C1 segment of cervical spinal cord (tissue), 14 donors: ENCODE measurements at places on chromosomes 16 and 17.
A peak's percentile ranks its signal among the peaks of the same experiment; 100 is the strongest.

- no peak for DNase-seq
Observed at GRCh38 chr17:68953340-68953997, 1.7 kb downstream of the ABCA8 start.

- DNase-seq, result no peak
Observed at GRCh38 chr17:61247439-61247838, 152.2 kb upstream of the TBX2 start.

- DNase-seq, result no peak
Observed at GRCh38 chr16:24062270-24062817, 193.8 kb upstream of the CACNG3 start.

- no peak for DNase-seq
Observed at GRCh38 chr17:75504347-75505151, 10.8 kb downstream of the CASKIN2 start.

DNA sequence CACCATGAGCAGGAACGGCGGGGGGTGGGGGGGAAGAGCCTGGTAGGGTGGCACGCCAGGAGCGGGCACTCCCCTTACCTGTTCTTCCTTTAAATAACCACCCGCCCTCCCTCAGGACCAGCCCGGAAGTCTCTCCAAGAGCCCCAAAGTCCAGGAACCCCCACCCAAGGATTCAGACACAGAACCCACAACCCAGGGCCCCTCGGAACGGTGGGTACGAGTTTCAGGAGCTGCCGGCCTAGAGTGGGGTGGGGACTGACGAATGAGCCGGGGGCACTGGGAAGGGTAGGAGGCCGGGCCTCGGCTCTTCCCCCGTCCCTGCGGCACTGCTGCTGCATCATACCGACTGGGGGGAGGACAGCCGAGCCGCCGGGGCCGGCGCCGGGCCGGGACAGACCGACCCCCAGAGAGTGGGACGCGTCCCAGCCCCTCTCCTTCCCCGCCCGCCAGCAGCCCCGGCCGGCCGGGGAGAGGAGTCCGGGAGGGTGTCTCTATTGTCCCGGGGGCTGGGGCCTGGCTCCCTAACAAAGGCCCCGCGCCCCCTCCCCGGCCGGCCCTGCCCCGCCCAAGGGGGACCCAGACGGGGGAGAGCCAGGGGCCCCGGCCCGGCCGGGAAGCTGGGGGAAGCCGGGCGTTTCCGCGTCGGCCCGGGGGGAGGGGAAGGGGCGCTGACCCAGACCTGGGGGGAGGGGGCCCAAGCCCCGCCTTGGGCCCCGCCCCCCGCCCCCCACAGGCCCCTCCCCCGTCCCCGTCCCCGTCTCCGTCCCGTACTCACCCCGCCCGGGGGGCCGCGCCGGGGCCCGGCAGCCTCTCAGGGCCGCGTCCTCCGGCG is 747 bp downstream of the ATXN7L3 start:
- peak; percentile 39 for DNase-seq

DNA sequence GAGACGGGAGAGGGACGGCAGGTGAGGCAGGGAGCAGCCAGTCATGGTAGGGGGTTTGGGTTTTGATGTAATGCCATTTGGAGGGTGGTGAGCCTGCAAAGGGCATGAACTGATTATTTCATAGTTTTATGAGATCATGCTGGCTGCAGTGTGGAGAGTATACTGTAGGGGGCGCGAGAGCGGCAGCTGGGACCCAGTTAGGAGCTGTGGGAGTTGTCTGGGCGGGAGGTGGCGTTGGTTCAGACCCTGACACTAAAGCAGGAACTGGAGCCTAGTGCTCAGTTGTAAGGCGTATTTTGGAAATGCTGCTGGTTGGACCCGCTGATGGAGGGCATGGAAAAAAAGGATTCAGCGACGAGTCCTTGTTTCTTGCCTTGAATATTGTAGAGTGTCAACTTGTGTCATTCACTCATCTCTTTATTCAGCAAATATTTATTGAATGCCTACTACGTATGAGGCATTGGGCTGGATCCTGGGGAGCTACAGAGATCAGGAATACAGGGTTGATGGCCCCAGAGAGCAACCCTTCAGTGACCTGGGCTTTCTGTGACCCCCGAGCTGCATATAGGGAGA is 23.7 kb upstream of the KDM8 start:
- peak; percentile 53 for DNase-seq

DNA sequence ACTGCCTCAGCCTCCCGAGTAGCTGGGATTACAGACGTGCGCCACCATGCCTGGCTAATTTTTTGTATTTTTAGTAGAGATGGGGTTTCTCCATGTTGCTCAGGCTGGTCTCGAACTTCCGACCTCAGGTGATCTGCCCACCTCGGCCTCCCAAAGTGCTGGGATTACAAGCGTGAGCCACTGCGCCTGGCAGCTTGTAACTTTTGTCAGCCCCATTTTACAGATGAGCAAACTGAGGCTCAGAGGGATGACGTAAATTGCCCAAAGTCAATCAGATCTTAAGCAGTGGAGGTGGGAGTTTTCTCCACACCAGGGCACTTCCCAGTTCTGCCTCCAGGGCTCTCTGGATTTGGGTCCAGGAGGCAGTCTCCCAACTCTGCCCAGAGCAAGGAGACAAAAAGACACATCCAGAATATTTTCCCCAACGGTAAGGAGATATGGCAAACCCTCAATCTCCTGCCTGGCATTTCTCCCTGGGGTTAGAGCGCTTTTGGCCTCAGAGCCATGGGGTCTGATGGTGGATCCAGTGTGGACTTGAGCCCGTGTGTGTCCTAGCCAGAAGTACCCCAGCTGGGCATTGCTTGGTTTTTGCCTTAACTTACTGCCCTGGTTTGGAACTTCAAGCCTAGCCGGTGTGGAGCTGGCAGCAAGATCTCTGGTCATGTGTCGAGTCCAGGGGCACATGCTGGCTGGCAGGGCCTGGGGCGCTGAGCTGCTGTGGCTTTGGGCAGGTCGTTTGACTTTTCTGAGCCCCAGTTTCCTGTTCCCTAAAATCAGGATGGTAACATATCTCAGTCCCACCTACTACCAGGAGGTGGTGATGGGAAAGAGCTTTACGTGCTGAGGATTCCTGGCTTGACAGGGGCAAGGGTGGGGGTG is 3.4 kb downstream of the ADAM11 start:
- no peak for DNase-seq

DNA sequence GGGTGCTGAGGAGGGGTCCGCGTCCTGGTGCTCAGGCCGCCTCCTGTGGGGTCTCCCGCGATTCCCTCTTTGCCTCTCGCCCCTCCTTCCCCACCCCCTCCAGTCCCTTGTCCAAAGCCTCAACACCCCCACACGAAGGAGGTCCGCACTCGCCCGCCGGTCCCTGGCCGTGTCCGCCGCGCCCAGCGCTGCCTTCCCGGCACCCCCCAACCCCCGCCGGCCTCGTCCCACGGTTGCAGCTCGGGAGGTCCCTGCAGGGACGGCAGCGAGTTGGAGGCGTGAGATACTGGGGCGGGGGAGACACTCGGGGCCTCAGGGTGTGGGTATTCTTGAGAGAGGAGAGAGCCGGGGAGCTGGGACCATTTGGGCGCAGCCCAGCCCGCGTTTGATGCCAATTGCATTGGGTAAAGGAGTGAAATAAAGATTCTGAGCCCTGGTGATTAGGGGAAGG is 468 bp downstream of the FLYWCH2 start:
- no peak for DNase-seq

GRCh38 chr17:75842963-75843576 is 1.1 kb downstream of the UNC13D start:
- DNase-seq, result no peak

GRCh38 chr17:73976676-73977521 is 226.6 kb upstream of the RPL38 start:
- DNase-seq, result no peak

DNA sequence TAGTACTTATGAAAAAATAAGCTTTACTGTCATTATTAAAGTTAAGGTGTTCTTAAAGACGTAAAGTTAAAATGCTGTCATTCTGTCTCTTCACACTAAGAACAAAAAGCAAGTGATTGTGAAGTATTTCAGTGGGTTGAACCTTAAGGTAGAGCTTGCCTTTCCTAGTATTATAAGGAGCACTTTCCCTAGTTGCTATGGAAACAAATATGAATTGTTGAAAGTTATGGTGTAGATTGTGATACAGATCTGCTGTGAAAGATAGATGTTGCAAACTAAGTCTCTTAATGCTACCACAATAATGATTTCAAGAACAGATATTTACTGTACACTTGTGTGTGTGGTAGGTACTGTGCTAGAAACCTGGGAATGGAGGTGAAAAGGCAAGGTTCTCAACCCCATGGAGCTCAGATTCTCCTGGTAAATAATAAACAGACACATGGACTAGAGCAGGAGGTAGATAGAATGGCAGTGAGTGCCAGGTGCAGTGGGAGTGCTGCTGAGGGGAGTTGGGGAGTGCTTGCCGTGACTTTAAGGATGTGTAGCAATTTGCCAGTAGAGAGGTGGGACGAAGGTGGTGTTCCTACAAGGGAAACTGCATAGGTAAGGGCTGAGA is 34.7 kb downstream of the MRTFB start:
- no peak for DNase-seq

DNA sequence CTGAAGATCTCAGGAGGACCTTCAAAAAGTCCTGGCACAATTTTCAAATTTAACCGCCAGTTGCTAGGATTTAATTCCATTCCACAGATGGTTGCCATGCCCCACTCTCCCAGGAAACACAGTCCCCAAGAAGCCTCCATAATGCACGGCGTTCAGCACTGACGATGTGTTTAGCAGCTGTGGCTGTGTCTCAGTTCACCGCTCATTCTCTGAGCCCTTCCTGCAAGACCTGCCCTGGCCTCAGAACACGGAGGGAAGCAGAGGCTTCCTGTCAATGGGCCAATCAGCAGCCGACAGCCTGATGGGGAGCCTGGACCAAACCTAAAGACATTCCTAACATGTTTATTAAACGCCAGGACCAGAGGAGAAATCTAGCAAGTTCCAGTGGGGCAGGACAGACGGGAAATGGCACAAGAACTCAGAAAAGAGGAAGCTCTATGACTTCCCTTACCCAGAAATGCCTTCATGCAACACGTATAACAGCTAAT is 4.9 kb downstream of the MYLK3 start:
- DNase-seq, result no peak

DNA sequence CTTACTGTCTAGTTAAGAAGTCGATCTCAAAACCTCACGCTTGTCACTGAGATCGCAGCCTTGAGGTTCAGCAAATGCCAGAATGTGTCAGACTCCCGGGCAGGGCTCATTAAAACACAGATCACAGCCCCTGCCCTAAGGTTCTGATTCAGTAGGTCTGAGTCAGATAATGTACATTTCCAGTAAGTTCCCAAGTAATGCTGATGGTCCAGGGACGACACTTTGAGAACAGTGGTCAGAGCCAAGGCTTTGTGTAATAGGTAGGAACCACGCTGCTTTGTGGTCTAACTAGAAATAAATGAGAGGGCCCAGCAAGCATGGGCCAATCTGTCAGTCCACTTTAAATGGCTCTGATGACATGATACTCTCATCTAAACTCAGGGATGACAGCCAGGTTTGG is 228.6 kb downstream of the ZFHX3 start:
- no peak for DNase-seq

- DNase-seq, result no peak
Observed at GRCh38 chr16:20911361-20911760, 10.8 kb downstream of the LYRM1 start.

DNA sequence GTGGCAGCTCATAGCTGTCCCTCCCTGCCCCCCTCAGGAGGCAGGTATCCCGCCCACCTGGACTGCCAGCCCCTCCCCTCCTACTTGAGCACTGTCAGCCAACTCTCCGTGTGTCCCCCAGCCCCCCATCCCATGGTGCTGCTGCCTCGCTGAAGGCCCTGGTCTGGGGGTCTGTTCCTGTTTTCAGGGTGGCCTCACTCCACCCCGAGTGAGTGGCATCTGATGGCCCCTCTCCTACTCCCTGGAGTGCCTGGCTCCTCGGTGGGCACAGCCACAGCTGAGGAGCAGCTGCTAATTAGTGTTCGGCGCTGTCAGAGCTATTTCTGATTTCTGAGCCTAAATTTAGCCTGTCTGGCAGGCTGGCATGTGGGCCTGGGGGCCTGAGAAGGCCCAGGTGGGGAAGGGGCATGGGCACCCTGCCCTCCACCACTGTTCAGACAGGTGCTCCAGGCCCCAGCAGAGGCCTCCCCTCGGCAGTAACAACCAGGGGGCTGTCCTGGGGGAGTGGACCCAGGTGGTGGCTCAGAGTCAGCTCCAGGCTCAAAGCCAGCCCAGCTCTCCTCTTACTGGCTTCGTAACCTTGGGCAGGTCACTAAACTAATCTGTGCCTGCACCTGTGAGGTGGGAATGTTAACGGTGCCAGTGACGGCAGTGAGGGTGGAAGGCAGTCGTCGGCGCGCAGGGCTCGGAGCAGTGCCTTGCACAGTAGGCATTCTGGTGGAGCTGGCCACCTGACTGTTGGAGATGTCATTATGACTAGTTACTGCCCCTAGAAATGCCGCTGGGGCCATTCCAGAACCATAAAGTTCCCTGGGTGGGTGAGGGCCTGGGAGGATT is 6.5 kb downstream of the FMNL1 start:
- no peak for DNase-seq

- DNase-seq, result no peak
Observed at GRCh38 chr16:1610899-1611632, 806 bp downstream of the IFT140 start.

- DNase-seq, result no peak
Observed at GRCh38 chr16:83807327-83807709, 460 bp upstream of the HSBP1 start.

DNA sequence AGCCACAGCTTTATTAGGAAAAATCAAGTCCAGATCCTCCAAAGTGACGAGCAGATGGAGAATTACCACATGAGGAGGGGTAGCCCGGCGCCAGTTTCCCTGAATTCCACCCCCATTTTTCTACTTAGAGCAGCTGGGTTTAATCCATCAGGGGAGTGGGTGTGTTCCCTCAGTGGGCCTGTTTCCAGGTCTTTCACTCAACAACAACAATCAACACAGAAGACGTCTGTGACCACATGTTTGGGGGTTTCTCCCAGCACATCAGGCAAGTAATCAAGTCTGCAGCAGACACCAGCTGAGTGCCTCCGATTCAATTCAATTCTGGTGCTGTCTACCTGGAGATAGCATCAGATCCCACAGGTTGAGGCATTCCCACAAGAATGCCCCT is 6.8 kb downstream of the SLC6A2 start:
- DNase-seq, result no peak
